ENCODE measurements at places on chromosomes 13 and 19.

- DNase-seq = no peak
Observed at GRCh38 chr13:75764251-75764925, 128.3 kb downstream of the LMO7 start.

- DNase-seq = no peak
Observed at GRCh38 chr19:50394017-50394416, 9.9 kb downstream of the POLD1 start.

DNA sequence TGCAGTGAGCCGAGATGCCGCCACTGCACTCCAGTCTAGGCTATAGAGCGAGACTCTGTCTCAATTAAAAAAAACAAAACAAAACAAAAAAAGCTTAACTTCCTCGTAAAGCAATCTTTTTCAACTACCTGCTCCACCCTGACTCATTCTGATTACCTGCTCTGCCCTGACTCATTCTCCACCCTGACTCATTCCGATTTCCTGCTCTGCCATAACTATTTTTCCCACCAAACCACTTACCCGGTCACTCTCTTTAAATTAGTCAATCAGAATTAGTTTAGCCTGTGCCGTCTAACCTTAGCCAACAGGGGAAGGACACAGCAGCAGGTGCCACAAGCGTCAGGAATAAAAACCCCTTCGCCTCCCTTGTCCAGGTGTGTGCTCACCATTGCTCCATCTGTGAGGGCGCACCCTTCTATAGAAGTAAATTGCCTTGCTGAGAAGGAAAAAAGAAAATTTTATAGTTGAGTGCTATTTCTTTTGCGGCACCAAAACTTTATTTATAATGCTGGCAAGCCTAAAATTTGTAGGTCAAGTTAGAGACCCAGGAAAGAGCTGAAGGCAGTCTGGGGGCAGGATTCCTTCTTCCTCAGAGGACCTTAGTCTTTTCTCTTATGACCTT is 1.7 kb upstream of the IFT88 start:
- no peak for DNase-seq

- no peak for DNase-seq
Observed at GRCh38 chr19:6744381-6745301, 5.2 kb downstream of the TRIP10 start.

GRCh38 chr13:76016799-76017400 is 380.8 kb downstream of the LMO7 start:
- DNase-seq = no peak

GRCh38 chr13:31409678-31410356 is 210.0 kb downstream of the B3GLCT start:
- no peak for DNase-seq

DNA sequence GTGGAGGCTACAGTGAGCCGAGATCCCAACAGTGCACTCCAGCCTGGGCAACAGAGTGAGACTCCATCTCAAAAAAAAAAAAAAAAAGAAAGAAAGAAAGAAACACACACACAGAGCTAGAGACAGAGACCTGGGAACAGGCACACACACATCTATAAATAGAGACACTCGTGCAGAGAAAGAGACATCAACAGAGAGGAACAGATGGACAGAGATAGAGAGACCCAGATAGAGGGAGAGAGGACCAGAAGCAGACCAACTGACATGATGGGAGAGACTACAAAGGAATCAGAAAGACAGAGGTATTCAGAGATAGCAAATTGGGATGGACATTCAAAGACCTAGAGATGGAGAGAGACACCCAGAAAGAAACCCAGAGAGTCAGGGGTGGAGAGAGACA is 2.1 kb upstream of the CA11 start:
- DNase-seq = no peak

DNA sequence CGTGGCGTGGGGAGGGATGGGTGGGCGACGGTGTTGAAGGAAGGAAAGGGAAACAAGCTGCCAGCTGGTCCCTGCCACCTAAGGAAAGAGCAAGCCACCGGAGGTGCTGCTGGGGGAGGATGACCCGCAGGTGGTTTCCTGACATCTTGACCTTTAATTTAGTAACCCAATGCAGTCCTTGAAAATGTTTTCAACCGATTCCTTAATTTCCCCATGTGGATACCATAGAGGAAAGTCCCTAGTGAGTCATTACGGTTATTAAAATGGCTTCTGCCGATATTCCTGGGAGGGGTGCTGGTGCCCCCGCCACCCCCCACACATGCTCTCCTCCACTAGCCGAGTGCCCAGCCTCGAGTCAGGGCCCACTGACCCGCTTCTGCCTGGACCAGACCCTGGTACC is 6.3 kb upstream of the ANKRD10 start:
- DNase-seq = no peak

DNA sequence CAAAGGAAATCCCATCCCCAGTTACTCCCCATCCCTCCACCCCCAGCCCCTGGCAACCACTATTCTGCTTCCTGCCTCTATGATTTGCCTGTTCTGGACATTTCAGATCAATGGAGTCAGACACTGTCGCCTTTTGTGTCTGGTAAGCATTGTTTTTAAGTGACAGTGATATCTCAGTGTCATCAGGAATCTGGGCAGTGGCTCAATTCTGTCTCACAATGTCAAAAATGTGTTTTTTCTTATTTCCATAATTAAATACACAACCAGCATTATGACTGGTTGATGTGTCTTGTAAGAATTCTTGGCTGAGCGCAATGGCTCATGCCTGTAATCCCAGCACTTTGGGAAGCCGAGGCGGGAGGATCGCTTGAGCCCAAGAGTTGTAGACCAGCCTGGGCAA is 20.2 kb upstream of the PGLS start:
- DNase-seq = no peak

- no peak for DNase-seq
Observed at GRCh38 chr13:72379581-72379980, 347.8 kb downstream of the MZT1 start.

DNA sequence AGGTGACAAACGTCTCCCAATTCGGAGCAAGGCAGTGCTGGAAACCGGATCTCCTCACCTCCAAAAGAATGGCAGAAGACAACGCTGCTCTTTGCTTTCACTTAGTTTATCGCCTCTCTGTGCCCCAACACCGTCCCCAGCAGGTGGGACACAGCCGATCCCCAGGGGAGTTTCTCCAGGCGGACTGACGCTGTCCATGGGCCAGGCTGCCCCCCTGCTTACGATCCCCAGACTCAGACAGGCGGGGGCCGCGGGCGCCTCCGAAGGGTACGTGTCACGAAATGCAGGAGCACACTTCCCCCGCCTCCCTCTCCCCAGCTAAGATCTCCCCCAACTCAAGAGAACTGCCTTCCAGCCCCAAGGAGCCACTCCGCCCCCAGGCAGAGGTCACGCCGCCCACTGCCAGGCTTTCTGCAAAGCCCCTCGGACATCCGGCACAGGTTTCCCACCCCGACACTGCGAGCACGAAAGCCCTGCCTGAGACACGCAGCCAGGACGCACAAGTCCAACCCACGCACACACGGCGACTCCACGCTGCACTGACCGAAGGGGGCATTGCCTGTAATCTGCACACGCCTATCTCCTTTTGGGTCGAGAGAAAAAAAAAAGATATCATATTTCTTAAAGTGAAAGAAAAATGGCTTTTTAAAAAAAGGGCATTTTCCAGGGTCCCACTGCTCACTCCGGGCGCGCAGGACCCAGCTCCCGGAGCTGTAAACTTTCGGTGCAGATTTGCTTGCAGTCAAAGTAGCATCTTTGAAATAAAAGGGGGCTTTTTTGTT is 2.0 kb downstream of the SPRY2 start:
- DNase-seq = no peak

DNA sequence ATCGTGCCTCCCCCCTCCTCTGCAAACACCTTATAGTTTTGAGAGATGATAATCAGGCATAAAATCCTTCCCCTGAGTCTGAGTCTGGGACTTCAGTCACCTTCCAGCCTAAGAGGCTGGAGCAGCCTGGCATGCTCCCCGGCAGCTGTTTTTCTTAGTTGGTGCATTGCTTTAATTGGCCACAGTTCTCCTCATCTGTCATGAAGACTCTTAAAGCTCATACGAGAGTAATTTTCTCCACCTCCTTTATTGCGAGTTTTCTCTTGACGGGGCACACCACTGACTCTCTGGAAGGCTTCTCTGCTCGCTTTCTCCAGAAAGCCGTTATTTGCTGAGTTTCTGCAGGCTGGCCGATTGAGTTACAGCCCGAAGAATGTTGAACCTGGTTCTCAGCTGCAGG is 310.5 kb downstream of the ATP8A2 start:
- no peak for DNase-seq

DNA sequence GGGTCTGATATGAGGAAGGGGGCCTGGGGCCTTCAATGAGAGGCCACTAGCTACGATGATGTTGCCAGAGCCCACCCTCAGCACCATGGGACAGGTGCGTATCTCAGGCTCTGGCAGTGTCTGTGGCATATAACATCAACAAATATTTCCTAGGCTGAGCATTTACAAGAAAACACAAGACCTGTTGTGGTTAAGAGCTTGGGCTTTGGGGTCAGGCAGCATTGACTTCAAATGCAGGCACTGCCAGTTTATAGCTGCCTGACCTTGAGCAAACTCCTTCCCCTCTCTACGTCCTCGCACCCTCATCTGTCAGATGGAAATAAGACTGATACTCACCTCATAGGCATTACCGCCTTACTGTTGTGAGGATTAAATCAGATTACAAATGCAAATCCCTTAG is 156.0 kb downstream of the KATNAL1 start:
- DNase-seq = no peak

GRCh38 chr13:40664350-40665125 is 1.9 kb downstream of the FOXO1 start:
- peak; percentile 25 for DNase-seq

DNA sequence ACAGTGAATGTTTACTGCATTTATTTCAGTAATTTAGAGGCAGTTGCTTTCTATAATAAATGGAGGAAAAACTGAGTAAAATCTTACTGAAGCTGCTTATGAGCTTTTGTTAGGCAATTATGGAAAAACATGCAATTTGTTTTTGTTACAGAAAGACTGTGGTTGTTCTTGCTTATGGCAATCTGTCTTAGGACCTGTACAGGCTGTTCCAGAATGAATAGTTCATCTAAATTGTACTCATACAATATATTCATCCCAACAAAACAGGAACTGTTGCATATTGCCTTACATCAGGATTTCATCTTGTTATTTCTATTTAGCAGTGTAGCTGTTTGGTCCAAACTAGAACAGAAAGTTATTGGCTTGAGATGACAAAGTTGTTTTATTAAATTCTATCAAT is 199.2 kb downstream of the NALCN start:
- no peak for DNase-seq

GRCh38 chr19:43780706-43781525 is at the start of gene KCNN4:
Gene KCNN4 (minus strand): TSS chr19:43780973. CDS start chr19:43780861, 112 bp downstream.
- no peak for DNase-seq

- DNase-seq = no peak
Observed at GRCh38 chr19:16457195-16457953, 14.4 kb downstream of the EPS15L1 start.

GRCh38 chr13:105048677-105049076 is 1486.8 kb downstream of the EFNB2 start:
- no peak for DNase-seq

DNA sequence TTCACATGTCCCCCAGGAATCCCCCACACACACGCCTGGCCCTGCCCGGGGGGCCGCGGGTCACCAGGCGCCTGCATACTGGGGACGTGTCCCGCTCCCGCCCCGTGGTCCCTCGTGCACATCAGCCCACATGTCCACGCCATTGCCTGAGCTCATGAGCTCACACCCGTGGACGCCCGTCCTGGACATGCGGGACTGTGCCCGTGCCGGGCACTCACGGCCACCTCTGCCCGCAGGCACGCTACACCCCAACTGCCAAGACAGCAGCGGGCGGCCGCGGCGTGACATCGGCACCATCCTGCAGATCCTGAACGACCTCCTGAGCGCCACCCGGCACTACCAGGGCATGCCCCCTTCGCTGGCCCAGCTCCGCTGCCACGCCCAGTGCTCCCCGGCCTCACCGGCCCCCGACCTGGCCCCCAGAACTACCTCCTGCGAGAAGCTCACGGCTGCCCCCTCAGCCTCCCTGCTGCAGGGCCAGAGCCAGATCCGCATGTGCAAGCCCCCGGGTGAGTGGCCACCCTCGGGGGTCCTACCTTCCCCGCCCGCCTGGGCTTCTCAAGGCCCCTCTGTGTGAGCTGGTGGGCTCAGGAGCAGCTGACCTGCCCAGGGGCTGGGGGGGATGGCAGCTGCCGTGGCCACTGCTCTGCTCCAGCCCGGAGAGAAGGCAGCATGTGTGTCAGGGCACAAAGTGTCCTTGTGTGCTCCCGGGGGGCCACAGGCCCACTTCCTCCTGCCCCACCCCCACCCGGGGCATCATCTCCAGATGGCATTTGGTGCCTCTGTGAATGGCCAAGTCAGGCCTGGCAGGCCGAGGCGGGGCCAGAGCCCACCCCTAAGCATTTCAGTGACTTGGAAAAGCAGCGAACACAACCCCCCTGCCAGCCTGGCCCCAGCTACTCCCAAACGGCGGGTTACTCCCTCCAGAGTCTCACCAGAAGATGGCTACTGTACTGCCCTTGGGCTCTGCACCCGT is 7.1 kb downstream of the MIDN start:
- no peak for DNase-seq

GRCh38 chr19:57850553-57851017 is 926 bp downstream of the ZNF587 start:
- no peak for DNase-seq

DNA sequence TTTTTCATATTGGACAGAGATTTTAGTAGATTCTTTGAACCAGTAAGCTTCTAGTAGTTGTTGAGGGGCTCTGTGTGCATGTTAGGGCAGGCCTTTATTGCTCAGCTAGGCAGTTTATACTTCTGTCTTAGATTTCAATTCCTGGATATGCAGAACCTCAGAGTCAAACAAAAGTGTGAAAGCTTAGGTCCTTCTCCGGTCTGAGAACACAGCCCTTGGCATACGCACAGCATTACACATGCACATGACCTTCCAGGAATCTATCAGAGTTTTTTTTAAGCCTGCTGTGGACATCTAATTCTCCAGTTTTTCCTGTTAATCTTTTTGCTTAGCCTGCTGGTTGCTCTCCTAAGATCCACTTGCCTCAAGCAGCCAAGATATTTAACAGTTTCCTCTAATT is 77.9 kb upstream of the KL start:
- no peak for DNase-seq

Measured in stimulated activated CD8-positive, alpha-beta memory T cell treated with anti-CD3 and anti-CD28 coated beads, Interleukin-7, amount 100 ng/mL, for 1 hour (primary cell).